ENCODE measurements at places on chromosomes 2 and 18. TPM values are rescaled to one million over a fixed set of nuclear protein-coding genes. Genes with fewer than 3 reads are reported as not detected.

- DNase-seq, result peak; percentile 42
- peaks cover 5% of the 10 kb centered on the region for H3K4me1 ChIP-seq
- no peaks in the 10 kb centered on the region for H3K36me3 ChIP-seq
- H3K4me3 ChIP-seq, result no peak overlapping the region
- H3K27ac ChIP-seq, result peak overlapping the region; percentile 41
Observed at GRCh38 chr2:196959734-196960338, 33.3 kb upstream of the PGAP1 start.

The ANKRD44 gene
- polyA plus RNA-seq, result 8.4 TPM

DNA sequence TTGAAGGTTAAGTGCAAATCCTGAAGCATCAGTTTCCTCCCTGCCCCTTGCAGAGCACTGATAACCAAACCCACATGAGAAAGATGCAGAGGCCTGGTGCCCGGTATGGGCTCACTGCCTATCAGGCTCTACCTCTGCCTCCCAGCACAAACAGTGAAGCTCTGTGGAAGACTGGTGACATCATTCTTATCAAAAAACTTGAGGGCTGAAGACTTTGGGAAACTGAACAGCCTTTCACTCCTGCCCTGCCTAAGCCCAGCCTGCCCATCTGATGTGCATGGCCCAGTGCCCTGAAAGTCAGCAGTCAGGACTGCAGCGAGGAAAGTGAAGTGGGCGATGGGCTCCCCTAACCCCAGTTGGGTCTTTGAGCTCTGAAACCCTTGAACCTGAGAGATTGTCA is 174.8 kb upstream of the ARL4C start:
- H3K27me3 ChIP-seq, result no peaks in the 10 kb centered on the region
- no peaks in the 10 kb centered on the region for H3K4me1 ChIP-seq
- no peak overlapping the region for H3K4me3 ChIP-seq
- H3K27ac ChIP-seq, result no peak overlapping the region

DNA sequence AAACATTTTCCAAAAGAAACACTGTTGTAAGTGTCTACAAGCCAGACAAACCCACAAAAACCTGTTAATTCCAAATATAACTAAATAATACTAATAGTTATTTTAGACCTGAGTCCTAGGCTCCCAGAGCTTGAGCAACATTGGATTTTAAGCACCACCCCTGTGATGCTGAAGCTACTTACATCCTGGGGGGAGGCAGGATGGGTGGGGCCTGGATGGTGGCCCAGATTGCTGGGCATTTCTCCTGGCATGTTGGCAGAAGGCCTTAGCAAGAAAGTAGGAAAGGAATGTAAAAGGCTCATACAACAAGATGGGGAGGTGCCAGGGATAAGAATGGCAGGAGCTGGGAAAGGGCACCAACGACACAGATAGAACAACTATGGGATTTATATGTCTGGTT is 50.7 kb upstream of the OTX1 start:
- peaks cover 14% of the 10 kb centered on the region for H3K36me3 ChIP-seq
- no peak overlapping the region for H3K27ac ChIP-seq
- no peaks in the 10 kb centered on the region for H3K4me1 ChIP-seq
- DNase-seq, result no peak
- H3K27me3 ChIP-seq, result no peaks in the 10 kb centered on the region

DNA sequence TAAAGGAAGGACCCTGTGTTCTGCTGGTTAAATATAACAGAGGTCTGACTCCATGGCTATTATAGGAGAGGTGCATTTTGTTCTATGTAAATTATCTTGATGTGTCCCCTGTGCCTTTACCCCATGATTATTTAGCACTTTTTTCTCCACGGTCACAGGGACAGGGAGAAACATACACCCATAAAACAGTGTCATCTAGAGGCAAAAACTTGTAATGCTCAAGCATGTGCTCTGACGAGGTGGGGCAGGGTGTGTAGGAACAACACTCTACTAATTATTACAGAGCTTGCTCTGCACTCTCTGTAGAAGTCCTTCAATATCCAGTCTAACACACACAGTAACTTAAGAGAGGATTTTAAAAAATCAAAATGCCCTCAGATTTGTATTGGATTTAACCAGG is 187.9 kb downstream of the NEDD4L start:
- no peak overlapping the region for H3K4me3 ChIP-seq
- H3K4me1 ChIP-seq, result peaks cover 44% of the 10 kb centered on the region
- DNase-seq, result peak; percentile 77
- peaks cover 3% of the 10 kb centered on the region for H3K36me3 ChIP-seq
- H3K27ac ChIP-seq, result peak overlapping the region; percentile 91
- H3K27me3 ChIP-seq, result no peaks in the 10 kb centered on the region

GRCh38 chr2:76501641-76502040 is 790.9 kb upstream of the GCFC2 start:
- no peak overlapping the region for H3K27ac ChIP-seq
- no peaks in the 10 kb centered on the region for H3K27me3 ChIP-seq
- no peak for DNase-seq
- H3K4me3 ChIP-seq, result no peak overlapping the region
- no peaks in the 10 kb centered on the region for H3K4me1 ChIP-seq

DNA sequence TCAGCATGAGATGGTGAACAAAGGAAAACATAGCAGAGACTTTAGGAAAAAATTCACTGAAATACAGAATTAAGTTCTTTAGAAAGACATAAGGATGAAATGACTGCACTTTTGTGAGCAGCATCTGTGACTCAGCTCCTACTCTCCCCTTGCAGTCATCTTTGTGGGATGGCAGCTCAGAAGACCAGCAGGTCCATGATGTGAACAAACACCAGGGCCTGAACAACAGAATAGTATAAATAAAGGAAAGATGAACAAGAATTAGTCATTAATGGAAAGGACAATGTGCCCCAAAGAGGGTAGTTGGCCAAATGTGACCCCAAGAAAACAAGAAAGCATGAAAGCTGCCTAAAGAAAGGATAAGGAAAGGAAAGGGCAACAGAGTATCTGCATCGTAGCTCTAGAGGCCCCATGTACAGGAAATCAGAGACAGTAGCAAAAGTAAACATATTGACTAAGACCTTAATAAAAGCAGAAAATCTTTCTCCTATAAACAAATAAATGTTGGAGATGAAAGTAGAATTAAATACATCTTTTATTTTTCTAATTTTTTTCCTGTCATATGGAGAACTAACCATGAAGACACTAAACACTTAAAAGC is 318.0 kb downstream of the ZEB2 start:
- H3K27ac ChIP-seq, result no peak overlapping the region
- no peak for DNase-seq
- H3K4me1 ChIP-seq, result peaks cover 3% of the 10 kb centered on the region
- H3K27me3 ChIP-seq, result no peaks in the 10 kb centered on the region
- no peak overlapping the region for H3K4me3 ChIP-seq
- H3K36me3 ChIP-seq, result no peaks in the 10 kb centered on the region

The RETREG2 gene
- polyA plus RNA-seq, result 82.0 TPM

DNA sequence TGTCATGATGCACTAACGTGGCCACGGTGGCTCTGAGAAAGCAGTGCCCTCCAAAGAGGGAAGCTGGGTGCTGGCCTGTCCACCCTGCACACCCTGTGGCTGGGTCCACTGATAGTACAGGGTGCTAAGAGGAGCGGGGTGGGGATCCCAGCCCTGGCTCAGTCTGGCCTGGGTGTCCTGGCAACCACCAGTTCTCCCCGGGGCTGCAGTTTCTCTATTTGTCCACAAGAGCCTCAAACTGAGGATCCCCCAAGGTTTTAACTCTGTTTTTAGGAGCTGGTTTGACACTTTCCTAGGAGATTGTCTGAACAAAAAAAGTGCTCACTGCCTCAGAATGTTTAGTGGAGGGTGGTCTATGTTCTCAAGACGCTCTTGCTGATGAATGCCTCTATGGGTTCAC is 29.0 kb downstream of the EDAR start:
- H3K4me1 ChIP-seq, result peaks cover 18% of the 10 kb centered on the region
- no peak overlapping the region for H3K4me3 ChIP-seq
- no peak for DNase-seq
- no peaks in the 10 kb centered on the region for H3K36me3 ChIP-seq
- H3K27me3 ChIP-seq, result peaks cover 3% of the 10 kb centered on the region
- no peak overlapping the region for H3K27ac ChIP-seq

- H3K4me3 ChIP-seq, result no peak overlapping the region
- H3K27me3 ChIP-seq, result no peaks in the 10 kb centered on the region
- no peaks in the 10 kb centered on the region for H3K36me3 ChIP-seq
- H3K4me1 ChIP-seq, result no peaks in the 10 kb centered on the region
Observed at GRCh38 chr2:54834721-54835120, 111.3 kb downstream of the EML6 start.

The PARD3B gene
- 14.0 TPM for polyA plus RNA-seq

- no peak overlapping the region for H3K27ac ChIP-seq
- no peak overlapping the region for H3K4me3 ChIP-seq
- H3K4me1 ChIP-seq, result peaks cover 5% of the 10 kb centered on the region
- no peaks in the 10 kb centered on the region for H3K27me3 ChIP-seq
- DNase-seq, result no peak
Observed at GRCh38 chr2:164781394-164781793, 60.2 kb downstream of the COBLL1 start.

The MBP gene
- 28.8 TPM for polyA plus RNA-seq

The GCG gene
- polyA plus RNA-seq, result 83.8 TPM

GRCh38 chr2:56230156-56230555 is 46.4 kb downstream of the CCDC85A start:
- H3K27me3 ChIP-seq, result no peaks in the 10 kb centered on the region
- H3K4me1 ChIP-seq, result no peaks in the 10 kb centered on the region
- H3K27ac ChIP-seq, result no peak overlapping the region
- DNase-seq, result no peak
- H3K4me3 ChIP-seq, result no peak overlapping the region

DNA sequence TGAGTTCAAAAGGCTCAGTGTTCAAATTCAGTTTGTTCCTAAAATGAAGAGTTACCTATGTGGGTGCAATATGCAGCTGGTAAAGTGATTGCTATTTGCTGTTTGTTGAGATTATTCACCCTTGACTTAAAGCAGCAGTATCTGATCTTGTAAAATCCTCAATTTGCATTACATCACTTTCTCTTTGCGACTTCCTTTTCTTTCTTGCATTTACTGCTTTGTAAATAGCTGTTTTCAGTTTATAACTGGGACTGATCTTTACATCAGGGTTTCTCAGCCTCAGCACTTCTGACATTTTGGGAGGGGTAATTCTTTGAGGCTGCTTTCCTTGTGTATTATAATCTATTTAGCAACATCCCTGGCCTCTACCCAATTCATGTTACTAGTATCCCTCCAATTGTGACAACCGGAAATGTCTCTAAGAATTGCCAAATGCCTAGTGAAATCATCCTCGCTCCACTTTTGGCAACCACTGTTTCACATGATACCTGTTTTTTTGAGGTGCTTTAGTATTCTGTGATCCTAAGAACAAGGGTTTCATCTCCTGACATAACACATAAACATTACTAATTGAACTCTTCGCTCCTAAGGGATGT is 12.1 kb upstream of the ERCC3 start:
- no peak overlapping the region for H3K4me3 ChIP-seq
- no peaks in the 10 kb centered on the region for H3K27me3 ChIP-seq
- no peak for DNase-seq
- H3K4me1 ChIP-seq, result peaks cover under 1% of the 10 kb centered on the region
- peaks cover 43% of the 10 kb centered on the region for H3K36me3 ChIP-seq

The SERPINB5 gene
- 0.16 TPM for polyA plus RNA-seq

The DTNA gene
- 12.3 TPM for polyA plus RNA-seq

GRCh38 chr2:152243761-152244640 is 68.4 kb upstream of the STAM2 start:
- no peaks in the 10 kb centered on the region for H3K4me1 ChIP-seq
- H3K27ac ChIP-seq, result no peak overlapping the region
- H3K27me3 ChIP-seq, result no peaks in the 10 kb centered on the region
- H3K36me3 ChIP-seq, result no peaks in the 10 kb centered on the region
- DNase-seq, result no peak

DNA sequence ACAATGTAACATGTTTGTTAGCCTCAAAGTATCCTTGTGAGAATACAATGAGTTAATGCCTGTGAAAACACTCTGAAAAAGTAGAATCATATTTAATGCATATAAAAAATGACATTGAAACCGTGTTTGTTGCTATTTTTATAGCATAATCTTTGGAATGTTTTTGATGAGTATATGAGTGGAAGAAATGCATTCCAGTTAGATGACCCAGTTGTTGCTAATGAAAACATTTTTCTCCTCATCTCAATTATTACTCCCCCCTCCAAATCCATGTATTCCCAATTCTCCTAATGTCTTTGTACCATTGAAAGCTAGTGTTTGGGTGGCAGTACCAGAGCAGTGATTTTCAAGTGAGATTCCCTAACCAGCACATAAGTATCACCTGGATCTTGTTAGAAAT is 67.1 kb upstream of the DSEL start:
- H3K27me3 ChIP-seq, result no peaks in the 10 kb centered on the region
- H3K4me1 ChIP-seq, result no peaks in the 10 kb centered on the region
- DNase-seq, result no peak
- H3K4me3 ChIP-seq, result no peak overlapping the region

- no peaks in the 10 kb centered on the region for H3K4me1 ChIP-seq
- H3K4me3 ChIP-seq, result no peak overlapping the region
- H3K27ac ChIP-seq, result no peak overlapping the region
- peaks cover 18% of the 10 kb centered on the region for H3K27me3 ChIP-seq
- DNase-seq, result no peak
Observed at GRCh38 chr18:59233017-59233410, 13.1 kb downstream of the GRP start.

DNA sequence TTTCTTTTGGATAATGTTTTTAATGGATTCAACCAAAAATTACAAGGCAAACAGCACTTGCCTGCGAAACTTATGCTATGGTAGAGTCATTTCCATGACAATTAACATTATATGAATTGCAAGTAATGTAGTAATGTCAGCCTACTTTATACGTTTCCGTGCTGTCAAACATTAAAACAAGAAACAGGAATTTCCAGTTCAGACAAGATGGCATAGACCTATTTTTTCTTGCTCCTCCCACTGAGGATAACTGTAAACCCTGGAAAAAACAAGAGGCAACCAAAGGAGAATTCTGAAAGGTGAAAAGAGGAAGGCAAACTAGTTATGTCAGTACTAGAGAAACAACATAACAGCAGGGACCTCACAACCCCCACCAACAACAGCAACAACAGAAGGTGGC is 170.7 kb downstream of the DIS3L2 start:
- no peak for DNase-seq
- no peaks in the 10 kb centered on the region for H3K4me1 ChIP-seq
- no peak overlapping the region for H3K4me3 ChIP-seq
- H3K27ac ChIP-seq, result no peak overlapping the region
- no peaks in the 10 kb centered on the region for H3K27me3 ChIP-seq

The SALL3 gene
- polyA plus RNA-seq, result under 0.01 TPM

DNA sequence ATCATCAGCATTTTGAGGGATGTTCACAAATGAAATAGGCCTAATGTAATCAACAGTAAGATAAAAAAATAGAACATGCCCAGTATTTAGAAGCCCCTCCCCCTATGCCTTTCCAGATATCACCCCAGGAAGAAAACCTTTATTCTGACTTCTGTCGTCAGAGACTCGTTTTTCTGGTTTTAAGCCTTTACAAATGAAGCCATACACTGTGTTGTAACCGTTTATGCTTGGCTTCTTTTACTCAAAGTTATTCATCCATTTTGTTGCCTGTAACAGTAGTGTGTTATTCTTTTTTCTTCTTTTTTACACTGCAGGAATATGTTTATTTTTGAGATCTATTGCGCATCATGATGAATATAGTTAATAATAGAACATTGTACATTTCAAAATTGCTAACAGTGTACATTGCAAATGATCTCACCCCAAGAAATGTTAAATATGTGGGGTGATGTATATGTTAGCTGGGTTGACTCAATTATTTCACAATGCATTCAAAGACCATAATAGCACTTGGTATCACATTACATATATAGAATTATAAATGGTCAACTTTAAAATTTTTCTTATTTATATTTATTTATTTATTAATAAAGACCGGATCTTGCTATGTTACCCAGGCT is 28.1 kb upstream of the PNPT1 start:
- no peaks in the 10 kb centered on the region for H3K27me3 ChIP-seq
- no peak overlapping the region for H3K27ac ChIP-seq
- H3K4me3 ChIP-seq, result no peak overlapping the region
- DNase-seq, result no peak
- H3K4me1 ChIP-seq, result peaks cover 7% of the 10 kb centered on the region
